ENCODE measurements at places on chromosomes 1 and 21.

- DNase-seq: no peak
Measured at GRCh38 chr1:9724706-9725476, 73.4 kb downstream of the PIK3CD start.

- no peak for DNase-seq
Measured at GRCh38 chr1:81662913-81663526, 137.7 kb upstream of the ADGRL2 start.

- no peak for DNase-seq
Measured at GRCh38 chr21:37172646-37173045, 94.5 kb downstream of the VPS26C start.

DNA sequence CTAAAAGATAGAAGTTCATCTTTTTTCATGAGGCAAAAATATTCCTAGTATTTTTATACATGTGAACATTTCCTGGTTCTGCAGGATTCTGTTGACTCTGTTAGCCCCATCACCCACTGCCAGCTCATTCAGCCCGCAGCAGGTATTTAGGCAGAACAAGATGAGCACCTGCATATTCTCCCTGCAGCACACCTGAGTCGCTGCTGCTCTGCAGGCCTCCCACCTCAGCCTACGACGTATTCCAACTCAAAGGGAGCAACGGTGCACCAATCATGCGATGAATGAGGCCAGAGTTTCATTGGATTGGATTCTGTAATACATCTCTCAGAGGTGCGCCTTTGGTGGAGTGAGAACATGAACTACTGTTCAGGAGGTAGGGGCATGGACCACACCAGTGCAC, 87.6 kb downstream of the CNIH3 start:
- DNase-seq: no peak

GRCh38 chr1:4071653-4072052, 171.6 kb upstream of the C1orf174 start:
- no peak for DNase-seq
